ENCODE measurements at places on chromosomes 5 and 9.

DNA sequence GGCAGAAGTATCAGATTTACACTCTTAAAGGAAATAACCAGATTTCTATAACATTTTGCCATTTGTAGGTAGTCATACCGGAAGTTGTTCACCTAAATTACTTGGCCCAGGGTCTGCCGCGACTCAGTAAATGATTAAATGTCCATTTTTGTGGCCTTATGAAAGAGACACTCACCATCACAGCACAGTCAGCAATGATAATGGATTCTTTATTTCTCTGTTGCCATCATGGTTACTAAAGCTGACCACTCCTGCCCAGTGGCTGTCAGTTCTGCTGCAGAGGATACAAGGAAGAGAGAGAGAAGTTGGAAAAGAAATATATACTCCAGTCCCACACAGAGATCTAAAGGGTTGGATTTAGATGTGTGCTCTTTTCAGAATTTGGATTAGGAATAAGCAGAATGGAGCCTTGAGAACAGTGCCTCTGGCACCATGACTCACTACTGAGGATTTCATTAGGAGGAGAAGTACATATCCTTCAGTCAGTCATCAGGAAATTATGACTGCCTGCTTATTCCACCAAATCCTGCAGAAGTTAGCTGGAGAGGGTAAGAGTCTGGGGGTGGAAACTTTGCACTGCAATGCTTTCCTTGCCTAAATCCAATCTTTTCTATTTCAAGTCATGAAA lies 72.8 kb upstream of the EFNA5 start:
- DNase-seq: no peak

GRCh38 chr5:154677921-154678320 lies 77.3 kb upstream of the LARP1 start:
- DNase-seq: peak; percentile 28

- DNase-seq: no peak
These were observed 1.7 kb upstream of the TAF7 start for GRCh38 chr5:141322261-141322660.

- DNase-seq: no peak
These were observed 54.9 kb upstream of the N4BP3 start for GRCh38 chr5:178058321-178059012.

- DNase-seq: no peak
These were observed 23.7 kb downstream of the SLC22A5 start for GRCh38 chr5:132392978-132393825.

DNA sequence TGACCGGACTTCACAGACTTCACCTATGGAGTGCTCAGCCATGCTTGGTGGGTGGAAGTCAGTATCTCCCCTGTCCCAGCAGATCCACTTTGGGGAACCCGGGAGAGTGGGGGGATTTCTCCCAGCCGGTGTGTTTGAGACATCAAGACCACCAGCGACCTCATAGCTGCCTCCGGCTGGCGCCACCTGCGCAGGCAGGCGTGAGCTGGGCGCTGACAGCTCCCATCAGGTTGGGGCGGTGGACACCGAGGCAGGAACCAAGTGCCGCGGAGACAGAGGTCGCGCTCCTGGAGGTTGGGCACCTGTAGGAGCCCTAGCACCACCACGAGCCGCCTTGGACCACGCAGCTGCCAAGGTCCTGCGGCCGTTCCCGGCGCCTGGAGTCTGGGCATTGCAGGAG lies 124.0 kb upstream of the LARP1 start:
- DNase-seq: no peak

- no peak for DNase-seq
These were observed 150.6 kb upstream of the ACOT12 start for GRCh38 chr5:81544351-81545018.

- DNase-seq: no peak
These were observed 624.2 kb downstream of the MTRR start for GRCh38 chr5:8493176-8493575.

GRCh38 chr5:114317751-114318150 lies 44.1 kb upstream of the KCNN2 start:
- no peak for DNase-seq

DNA sequence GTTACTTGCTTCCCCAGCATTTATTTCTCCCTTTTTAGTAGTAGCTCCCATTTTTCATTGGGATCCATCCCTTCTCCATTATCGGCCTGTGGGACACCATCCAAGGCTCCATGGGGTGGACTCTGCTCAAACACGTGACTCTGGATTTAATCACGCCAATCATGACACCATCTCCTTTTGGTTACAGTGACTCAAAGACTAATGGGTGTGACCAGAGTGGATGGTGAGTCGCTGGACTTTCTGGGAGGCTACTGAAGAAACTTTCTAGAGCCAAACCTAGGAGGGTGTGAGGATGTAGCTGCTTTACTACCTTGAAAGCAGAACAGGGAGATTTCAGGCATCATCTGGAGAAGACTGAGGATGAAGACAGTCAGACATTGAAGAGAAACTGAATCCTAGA lies 93.1 kb downstream of the PJA2 start:
- no peak for DNase-seq

GRCh38 chr5:120682851-120683250 lies 218.8 kb downstream of the PRR16 start:
- no peak for DNase-seq

GRCh38 chr9:104817437-104817836 lies 53.5 kb downstream of the NIPSNAP3B start:
- DNase-seq: no peak

DNA sequence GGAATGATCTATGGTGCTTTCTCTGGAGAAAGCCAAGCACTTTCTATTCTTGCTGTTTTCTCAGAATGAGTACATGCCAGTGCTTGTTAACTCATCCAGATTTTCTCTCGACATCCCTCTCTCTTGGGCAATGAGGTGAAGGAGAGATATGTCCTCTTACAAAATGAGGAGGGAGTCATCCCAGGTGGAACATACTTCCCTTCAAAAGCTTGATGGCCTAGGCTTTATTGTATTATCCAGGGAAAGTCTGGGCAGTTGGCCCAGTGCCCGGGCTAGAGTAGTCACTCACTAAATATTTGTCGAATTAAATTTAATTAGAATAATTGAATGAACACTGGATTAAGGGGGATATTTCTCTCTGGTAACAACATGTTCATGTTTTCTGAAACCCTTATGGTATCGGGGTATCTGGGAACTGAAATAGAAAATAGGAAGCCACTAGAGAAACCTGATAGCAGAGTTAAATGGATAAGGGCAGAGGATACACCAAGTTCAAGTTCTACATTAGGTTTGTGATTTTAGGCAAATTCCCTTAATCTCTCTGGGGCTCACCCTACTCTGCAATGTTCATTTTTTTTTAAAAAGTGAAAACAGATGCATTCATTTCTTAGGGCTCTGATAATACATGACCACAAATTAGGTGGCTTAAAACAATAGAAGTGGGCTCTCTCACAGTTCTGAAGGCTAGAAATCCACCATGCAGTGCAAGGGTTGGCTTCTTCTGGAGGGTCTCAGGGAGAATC lies 99.6 kb downstream of the LIFR start:
- no peak for DNase-seq

- DNase-seq: no peak
These were observed 1100.4 kb upstream of the EDIL3 start for GRCh38 chr5:85484982-85485574.

DNA sequence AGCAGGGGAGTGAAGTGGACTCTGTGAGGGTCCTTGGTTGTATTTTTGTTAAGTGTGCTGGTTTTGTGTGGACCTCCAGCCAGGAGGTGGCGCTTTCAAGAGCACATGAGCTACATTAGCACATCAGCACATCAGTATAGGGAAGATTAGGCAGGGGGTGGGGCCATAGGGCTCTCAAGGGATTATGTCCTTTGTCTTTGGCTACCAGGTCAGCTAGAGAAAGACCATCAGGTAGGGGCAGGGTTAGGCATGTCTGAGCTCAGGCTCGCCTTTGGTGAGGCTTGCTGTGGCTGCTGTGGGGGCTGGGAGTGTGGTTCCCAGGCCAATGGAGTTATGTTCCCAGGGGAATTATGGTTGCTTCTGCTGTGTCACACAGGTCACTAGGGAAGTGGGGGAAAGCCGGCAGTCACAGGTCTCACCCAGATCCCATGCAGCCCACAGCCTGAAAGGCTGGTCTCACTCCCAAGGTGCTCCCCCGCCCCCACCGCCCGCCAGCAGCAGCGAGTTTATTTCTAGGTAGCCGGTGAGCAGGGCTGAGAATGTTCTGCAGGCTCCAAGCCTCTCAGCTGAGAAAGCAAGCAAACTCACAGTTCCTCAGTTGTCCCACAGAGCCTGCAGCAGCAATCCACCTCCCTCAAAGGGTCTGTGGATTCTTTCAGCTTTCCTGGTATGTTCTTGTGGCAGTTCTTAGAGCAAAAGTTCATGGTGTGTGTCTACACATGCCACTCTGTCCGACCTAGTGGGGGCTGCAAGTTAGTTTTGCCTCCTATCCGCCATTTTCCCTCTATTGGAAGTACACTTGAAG lies 13.7 kb downstream of the OR1J1 start:
- peak; percentile 54 for DNase-seq

GRCh38 chr5:24703934-24704333 lies 59.2 kb upstream of the CDH10 start:
- DNase-seq: no peak

GRCh38 chr5:82257247-82257646 lies 20.9 kb downstream of the RPS23 start:
- DNase-seq: no peak

- no peak for DNase-seq
These were observed 74.7 kb upstream of the ELL2 start for GRCh38 chr5:96036301-96036700.

DNA sequence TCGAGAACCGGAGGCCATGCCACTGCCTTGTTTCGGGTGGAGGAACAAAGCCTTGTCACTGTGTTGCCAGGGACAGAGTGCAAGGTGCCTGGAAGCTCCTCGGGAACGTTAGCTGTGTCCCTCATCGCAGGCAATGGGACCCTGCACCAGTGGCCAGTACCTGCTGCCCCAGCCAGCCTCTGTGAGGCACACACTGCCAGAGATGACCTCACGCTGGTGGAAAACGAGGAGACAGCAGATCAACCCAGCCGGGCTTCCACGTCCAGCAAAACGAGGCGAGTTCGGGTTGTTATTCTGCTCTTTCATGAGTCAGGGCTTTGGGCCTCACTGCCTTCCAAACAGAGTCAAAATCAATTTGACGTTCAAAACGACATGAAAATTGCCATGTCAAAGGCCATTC lies 104.1 kb downstream of the ADAMTS2 start:
- no peak for DNase-seq

GRCh38 chr5:78549043-78549442 lies 99.5 kb downstream of the LHFPL2 start:
- peak; percentile 23 for DNase-seq

DNA sequence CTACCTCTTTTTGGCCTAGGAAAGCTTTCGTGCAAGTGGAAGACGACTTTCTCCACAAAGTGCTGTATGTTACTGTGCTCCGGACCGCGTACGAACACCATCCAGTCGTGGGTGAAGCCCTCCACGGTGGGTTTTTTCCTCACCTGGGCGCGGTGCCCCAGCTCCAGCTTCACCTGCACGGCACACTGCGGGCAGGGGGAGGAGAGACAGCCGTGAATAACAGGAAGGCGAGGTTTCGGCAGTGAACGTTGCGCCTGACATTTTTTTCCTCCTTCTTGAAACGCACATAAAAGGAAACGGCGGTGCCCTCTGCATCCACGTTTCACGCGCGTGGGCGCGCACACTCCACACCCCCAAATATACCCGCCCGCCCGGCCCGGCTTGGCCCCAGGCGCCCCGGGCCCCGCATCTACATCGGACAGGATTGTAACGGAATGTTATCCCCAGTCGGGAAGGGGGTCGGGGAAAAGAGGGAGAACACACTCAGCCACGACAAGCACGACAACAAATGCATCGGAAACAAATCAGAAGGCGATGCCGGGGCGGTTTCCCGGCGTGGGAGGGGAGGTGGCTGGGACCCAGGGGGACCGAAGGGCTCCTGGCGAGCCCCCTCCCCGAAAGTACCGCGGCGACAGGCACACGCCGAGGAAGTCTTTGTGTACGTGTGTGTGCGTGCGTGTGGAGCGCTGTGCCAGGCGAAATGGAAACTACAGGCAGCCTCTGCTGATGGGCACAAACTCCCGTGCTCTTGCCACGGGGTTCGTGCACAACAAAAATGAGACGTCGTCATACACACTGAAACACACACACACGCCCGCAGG lies 1.4 kb downstream of the MLLT3 start:
- peak; percentile 18 for DNase-seq

- no peak for DNase-seq
These were observed 6.1 kb upstream of the RXFP3 start for GRCh38 chr5:33929925-33930690.

DNA sequence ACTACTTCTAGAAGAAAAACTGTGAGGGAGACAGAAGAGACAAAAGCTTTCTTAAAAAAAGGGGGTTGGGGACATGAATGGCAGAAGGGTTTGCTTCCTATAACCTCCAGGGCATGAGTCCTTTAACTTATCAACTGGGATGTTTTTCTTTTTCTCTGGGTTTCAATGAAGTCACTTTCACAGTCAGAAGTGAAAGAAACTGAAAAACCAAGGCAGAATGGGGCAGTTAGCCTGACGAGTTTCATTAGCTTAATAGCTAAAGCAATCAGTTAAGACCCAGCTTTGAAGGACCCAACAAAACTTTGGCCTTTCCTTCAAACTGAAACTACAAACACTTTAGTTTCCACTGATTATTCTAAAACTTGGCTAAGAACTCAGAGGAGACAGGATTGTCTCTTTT lies 4.6 kb upstream of the OR13C8 start:
- DNase-seq: no peak

DNA sequence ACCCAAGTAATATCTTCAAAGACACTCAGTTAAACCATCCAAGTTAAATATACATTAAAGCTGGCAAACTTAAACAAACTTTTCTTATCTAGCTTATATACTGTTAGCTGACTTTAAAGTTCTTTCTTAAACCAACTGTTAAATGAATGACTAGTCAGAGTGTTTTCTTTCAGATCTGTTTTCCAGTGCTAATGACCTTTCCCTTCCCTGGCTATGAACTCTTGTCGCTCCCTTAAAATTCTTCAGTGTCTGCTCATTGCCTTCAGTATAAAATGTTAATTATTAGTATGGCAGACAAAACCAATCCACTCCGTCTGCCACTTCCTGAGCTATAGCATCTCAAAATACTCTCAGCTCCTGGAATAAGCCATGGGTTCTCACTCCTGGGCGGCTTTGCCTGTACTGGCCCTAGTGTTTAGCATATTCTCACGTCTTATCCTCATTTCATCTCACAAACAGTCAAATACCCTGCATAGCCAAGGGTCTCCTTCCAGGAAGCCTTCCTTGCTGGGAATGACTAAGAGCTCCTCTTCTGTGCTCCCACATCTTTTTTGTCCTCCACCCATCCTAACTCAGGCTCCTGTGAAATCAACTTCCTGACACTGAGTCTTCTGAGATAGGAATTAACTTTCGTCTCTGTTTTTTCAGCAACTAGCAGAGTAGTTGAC lies 87.7 kb downstream of the VCAN start:
- no peak for DNase-seq
